Effector memory CD4-positive, alpha-beta T cell (primary cell): ENCODE measurements at places on chromosomes 6 and 20.
A peak's percentile ranks its signal among the peaks of the same experiment; 100 is the strongest.

DNA sequence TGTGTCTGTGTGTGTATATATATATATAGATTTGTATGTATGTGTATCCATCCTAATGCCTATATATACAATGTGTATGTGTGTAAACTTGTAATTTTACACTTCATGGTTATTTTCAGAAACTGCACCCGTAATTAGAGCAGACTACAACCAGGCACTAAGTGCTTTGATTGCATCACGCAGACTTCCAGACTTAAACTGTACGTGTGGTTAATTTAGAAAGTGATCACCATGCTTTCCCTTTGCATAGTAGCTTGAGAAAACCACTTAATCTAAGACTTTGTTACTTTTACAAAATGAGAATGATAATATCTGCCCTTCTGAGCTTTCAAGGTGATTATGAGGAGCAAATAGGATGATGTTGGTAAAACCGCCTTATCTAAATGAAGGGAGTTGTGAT is 50.1 kb upstream of the E2F3 start:
- DNase-seq = no peak

DNA sequence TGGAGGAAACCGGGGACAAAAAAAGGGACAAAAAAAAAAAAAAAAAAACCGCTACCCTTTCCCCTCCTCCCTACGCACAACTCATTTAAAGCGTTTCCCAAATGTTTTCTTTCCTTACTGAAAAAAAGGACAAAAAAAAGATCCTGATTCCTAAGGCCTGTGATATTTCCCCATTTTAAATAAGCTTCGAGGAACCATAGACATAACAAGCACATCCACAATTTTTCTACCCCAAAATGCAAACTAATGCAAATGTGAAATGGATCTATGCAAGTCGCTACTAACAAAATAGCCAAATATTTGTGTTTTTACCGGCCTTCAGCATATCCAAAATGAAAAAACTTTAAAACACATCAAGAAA is 1.4 kb upstream of the ZNF217 start:
- no peak for DNase-seq

DNA sequence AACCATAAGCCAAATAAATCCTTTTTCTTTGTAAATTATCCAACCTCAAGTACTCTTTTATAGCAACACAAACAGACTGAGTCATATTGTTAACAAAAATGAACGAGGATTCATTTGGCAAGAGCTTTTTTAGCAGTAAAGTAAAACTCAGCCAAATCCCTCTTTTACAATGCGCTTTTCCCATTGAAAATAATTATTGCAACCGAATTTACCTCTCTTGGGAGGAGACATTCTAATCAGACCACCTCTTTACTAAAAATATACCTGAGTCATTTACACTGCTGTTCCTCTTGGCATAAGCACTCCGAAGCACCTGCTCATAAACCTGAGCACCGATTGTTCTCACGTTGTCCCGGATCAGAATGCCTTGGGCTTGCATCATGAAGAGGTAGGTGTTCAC is 57.4 kb downstream of the B4GALT5 start:
- DNase-seq = no peak

DNA sequence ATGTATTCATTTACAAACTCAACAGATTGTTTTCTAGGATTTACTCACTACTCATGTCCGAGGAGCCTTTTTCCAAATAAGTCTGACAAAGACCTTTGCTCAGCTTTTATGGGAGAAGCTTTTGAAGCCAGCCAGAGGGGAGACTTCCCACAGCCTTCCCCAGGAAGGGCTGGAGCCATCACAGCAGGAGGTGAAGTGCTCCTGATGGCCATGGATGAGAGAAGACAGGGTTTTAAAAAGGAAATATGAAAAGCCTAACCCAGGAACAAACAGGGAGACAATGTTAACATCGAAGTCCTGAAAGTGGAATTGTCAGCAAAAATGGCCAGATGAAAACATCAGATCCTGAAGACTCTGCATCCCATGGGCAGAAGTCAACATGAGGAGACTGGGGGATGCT is 11.6 kb upstream of the TAGAP start:
- DNase-seq = no peak

- no peak for DNase-seq
Observed at GRCh38 chr20:37773291-37773826, 79.5 kb downstream of the CTNNBL1 start.

- DNase-seq = no peak
Observed at GRCh38 chr20:60167812-60168211, 209.6 kb downstream of the CDH26 start.

DNA sequence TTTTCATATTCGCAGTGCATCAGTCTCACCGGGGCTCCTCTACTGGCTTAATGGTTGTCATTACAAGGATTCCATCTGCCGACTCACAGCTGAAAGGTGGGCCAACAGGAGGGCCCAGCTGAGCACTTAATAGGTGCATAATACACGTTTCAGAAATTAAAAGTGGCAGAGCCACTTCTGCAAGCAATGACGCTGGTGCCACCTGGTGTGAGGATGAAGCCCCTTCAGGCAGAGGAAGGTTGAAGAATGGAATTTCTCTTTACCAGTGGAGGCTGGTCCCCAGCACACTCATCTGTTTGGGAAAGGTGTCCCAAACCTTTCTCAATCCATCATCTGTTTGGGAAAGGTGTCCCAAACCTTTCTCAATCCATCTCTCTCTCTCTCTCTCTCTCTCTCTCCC is 8.2 kb upstream of the STMND1 start:
- no peak for DNase-seq

DNA sequence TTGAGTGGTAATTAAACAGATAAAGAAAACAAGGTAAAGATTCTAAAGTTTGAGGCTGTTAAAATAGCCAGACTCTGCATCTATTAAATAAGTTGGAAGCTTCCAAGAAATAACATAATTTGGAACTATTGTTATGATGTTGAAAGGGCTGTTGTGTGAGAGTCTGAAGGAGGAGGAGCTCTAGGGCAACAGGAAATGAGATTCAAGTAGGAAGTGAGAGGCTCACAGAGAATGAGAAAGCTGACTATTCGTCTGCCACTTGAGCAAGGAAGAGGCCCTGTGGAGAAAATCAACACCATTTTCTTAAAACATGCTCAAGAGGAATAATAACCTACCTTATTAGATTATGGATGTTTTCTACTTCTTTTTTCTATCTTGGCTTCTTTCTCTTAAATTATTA is 185.2 kb downstream of the SLC24A3 start:
- DNase-seq = no peak

DNA sequence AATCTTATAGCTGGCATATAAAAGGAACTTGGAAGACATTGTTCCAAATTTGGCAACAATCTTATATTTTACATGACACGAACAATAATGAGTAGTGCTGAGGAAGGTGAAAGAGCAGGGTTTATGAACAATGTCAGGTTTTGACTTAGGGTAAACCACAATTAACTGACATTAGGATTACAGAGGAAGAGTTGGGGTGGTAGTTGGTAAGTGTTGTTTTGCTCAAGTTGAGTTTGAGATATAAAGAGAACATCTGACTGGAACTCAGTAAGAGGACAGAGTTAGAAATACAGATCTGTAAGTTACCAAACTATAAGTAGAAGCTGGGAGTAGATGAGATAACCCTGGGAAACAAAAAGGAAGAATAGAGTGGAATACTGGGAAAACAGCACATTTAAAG is 15.1 kb downstream of the RTN4IP1 start:
- no peak for DNase-seq

DNA sequence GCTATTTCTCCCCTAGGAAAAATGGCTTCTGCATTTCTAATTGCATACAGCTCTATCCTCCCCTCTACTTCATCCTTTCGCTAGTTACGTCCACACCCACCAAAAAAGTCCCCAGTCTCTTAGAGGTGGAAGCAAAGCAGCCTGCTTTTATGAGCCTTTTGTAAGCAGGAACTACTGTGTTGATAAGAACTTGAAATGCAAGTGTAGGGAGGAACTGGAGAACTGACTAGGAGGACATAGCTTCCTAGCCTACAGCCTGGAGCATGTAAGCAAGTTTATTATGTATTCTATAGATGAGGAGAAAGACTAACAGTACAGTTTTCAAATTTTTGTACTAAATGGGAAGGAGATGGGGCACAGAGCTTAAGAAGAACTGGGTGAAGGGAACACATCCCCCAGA is 10.3 kb downstream of the ARHGAP18 start:
- DNase-seq = no peak

DNA sequence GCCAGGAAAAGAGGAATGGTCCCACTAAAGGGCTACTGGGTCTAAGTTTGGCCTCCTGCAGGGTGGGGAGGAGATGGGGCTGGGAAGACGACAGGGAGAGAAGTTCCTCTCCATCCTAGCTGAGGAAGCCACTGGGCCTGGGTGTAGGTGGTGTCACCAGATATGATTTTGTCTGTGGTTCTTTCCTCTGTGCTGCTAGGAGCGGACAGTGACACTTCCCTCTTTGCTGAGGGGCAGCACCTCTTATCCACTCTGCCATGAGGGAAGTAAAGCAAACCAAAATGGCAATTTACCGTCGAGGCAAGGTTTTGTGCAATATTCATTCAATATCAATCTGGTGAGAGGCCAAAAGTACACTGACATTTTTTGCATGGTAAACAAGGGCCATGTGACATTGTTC is 33.0 kb upstream of the NR2E1 start:
- DNase-seq = no peak

GRCh38 chr6:28167068-28167467 is 25.4 kb downstream of the ZKSCAN8 start:
- DNase-seq = no peak

GRCh38 chr6:16470502-16471221 is 232.3 kb downstream of the GMPR start:
- no peak for DNase-seq

DNA sequence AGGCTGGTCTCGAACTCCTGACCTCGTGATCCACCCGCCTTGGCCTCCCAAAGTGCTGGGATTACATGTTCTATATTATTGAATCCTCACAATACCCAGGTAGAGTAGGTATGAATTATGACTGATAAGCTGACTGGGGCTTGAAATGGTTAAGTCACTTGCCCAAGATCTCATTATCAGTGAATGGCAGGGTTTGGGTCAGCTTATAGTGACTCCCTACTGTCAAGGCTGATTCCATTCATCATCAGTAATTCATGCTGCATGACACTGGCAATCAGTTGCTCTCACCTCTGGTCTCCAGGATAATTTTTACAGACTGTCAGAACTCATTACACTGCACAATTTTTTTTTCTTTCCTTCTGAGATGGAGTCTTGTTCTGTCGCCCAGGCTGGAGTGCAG is 127.6 kb downstream of the KIF13A start:
- DNase-seq = no peak

DNA sequence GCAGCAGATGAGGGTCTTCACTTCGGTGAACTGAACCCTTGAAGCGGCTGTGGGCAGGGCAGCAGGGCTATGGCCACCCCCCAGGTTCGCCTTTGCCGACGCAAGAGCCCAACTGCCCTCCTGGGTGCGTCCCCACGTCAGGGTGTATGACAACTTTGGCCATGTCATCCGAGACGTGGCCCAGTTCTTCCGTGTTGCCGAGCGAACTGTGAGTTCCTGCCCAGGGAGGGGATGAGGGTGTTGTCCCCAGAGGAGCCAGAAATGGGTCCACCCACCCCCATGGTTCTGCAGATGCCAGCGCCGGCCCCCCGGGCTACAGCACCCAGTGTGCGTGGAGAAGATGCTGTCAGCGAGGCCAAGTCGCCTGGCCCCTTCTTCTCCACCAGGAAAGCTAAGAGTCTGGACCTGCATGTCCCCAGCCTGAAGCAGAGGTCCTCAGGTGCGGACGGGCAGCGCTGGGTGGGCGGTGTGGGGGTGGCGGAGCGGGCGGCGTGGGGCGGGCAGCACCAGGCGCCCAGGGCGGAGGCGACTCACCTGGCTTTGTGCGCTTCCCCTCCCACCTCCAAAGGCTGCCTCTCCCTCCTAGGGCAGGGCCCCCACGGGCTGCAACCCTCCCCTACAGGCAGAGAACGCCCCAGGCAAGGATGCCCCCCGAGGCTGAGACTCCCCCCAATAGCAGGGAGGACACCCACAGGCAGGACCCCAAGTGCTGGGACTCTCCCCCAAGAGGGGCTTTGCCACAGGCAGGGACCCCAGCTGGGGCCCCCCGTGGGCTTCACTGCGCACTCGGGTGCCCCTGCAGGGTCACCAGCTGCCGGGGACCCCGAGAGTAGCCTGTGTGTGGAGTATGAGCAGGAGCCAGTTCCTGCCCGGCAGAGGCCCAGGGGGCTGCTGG is 6.2 kb upstream of the TNFRSF6B start:
- no peak for DNase-seq

GRCh38 chr6:165049362-165049761 is 260.0 kb downstream of the C6orf118 start:
- no peak for DNase-seq

DNA sequence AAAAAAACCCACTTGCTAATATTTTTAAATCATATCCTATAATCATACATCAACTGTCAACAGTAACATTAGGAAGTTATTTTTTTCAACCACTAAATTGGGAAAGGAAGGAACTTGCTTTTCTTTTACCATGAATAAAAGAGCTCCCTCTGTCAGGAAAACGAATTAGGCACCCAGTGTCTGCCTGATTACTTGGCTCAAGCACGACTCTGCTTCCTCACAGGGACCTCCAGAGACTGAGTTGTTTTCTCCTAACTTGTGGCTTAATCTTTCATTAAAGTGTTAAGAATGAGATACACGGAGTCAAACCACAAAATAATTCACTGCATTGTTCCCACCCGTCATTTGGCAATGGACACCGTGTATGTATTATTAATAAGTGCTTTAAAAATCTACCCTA is 1405.1 kb upstream of the EYS start:
- no peak for DNase-seq

GRCh38 chr6:5003604-5004372 is at the start of gene RPP40:
TSS of gene RPP40 (minus strand) at chr6:5004037. CDS start at chr6:5004002, 35 bp downstream.
- peak; percentile 92 for DNase-seq

GRCh38 chr6:164039954-164040375 is 625.4 kb downstream of the QKI start:
- peak; percentile 28 for DNase-seq

GRCh38 chr6:44388887-44389286 is 1.4 kb downstream of the CDC5L start:
- DNase-seq = no peak

DNA sequence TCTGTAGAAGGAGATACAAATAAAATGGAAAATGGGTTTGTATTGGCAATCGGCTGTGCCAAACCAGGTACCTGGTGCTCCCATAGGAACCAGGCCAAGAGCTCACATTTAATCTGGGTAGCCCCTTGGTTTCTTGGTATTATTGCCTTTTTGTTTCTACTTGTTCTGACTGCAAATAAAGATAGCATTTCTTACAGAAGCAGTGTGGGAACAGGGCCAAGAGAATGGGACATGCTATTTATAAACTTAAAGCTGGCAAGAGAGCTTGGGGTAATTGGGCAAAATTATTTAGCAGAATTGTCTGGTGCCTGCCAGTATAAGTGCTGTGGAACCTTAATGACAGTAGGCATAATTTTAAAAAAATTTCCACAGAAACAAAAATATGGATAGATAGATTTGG is 113.5 kb upstream of the GLP1R start:
- no peak for DNase-seq
